ENCODE measurements at places on chromosomes 3 and 15.
A peak's percentile ranks its signal among the peaks of the same experiment; 100 is the strongest.

- no peaks in the 10 kb centered on the region for H3K36me3 ChIP-seq
- peaks cover 6% of the 10 kb centered on the region for H3K4me1 ChIP-seq
- H3K4me3 ChIP-seq, result no peak overlapping the region
- no peaks in the 10 kb centered on the region for H3K27me3 ChIP-seq
These were observed 161.3 kb upstream of the SLC2A2 start for GRCh38 chr3:171187706-171188290.

DNA sequence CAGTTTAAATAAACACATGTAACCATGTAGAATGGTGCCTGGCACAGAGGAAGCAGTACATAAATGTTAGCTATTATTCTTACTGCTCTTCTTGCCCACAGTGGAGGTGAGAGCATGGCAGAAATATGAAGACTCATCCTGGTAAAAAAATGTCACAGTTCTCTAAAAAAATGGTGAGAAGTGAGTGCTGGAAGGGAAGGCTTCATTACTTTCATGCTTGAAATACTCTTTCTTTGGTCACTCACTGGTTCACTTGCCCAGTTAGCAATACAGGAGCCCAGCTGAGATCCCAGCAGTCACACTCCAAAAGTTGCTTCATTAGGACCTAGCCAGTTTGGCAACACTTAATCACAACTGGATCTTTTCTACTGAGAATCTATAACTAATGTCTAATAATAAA is 1017.2 kb downstream of the TUSC7 start:
- no peaks in the 10 kb centered on the region for H3K27me3 ChIP-seq
- H3K36me3 ChIP-seq, result no peaks in the 10 kb centered on the region
- no peak overlapping the region for H3K27ac ChIP-seq
- no peaks in the 10 kb centered on the region for H3K4me1 ChIP-seq
- DNase-seq, result no peak

- H3K27me3 ChIP-seq, result peaks cover 23% of the 10 kb centered on the region
- DNase-seq, result no peak
- H3K4me1 ChIP-seq, result no peaks in the 10 kb centered on the region
- H3K36me3 ChIP-seq, result no peaks in the 10 kb centered on the region
These were observed 5.5 kb downstream of the ROPN1 start for GRCh38 chr3:123986427-123986826.

GRCh38 chr15:74202452-74203401 is at the start of gene STRA6:
TSS of gene STRA6 (minus strand) at chr15:74202787. CDS start at chr15:74202267, 520 bp downstream.
- DNase-seq, result peak; percentile 90
- H3K36me3 ChIP-seq, result no peaks in the 10 kb centered on the region
- H3K27me3 ChIP-seq, result no peaks in the 10 kb centered on the region
- peak within 1 kb of the TSS; percentile 26 for H3K4me3 ChIP-seq
- H3K4me1 ChIP-seq, result peaks cover 34% of the 10 kb centered on the region

DNA sequence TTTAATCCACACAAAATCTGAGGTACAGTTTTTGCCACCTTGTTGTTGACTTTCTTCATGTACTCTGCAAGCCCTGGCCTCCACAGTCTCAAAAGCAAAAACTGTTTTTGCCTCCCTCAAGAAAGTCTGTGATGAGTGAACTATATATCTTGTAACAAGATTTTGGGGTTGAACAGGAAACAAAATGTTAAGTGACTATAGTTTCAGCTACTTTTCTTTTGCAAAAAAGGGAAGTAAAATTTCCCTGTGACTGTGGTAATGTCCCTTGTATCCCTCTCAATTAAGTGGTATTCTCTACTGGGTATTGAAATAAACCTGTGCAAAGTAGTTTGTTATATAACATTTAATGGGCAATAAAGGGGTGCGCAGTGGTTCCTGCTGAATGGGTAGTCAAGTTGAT is 21.3 kb upstream of the SCAANT1 start:
- DNase-seq, result no peak
- H3K4me1 ChIP-seq, result peaks cover 7% of the 10 kb centered on the region
- H3K4me3 ChIP-seq, result no peak overlapping the region
- no peak overlapping the region for H3K27ac ChIP-seq

DNA sequence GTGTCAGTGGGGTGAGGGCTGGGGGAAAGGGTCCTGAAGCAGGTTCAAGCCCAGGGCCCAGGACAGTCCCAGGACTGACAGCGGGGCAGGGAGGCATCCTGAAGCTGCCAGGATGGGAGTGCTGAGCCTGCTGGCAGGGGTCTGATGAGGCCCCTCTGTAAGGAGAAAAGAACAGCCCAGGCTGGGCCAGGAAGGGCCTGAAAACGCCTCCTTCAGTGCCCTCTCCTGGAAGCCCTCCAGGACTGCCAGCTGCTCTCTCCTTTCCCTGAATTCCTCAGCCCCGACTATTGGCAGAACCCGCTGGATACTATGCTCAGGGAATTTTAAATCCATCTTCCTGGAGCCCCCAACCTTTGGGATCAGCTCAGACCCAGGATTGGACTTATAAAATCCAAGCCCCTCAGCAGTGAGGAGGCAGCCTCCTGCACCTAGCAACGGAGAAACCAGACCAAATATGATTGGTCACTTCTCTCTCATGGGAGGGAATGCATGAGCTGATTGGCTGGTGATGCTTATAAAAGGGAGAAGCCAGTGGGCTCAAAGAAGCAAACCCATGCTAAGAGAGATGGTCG is 203.5 kb upstream of the LINGO1 start:
- H3K4me1 ChIP-seq, result peaks cover 3% of the 10 kb centered on the region
- no peak for DNase-seq
- H3K4me3 ChIP-seq, result no peak overlapping the region
- H3K36me3 ChIP-seq, result no peaks in the 10 kb centered on the region
- no peak overlapping the region for H3K27ac ChIP-seq

DNA sequence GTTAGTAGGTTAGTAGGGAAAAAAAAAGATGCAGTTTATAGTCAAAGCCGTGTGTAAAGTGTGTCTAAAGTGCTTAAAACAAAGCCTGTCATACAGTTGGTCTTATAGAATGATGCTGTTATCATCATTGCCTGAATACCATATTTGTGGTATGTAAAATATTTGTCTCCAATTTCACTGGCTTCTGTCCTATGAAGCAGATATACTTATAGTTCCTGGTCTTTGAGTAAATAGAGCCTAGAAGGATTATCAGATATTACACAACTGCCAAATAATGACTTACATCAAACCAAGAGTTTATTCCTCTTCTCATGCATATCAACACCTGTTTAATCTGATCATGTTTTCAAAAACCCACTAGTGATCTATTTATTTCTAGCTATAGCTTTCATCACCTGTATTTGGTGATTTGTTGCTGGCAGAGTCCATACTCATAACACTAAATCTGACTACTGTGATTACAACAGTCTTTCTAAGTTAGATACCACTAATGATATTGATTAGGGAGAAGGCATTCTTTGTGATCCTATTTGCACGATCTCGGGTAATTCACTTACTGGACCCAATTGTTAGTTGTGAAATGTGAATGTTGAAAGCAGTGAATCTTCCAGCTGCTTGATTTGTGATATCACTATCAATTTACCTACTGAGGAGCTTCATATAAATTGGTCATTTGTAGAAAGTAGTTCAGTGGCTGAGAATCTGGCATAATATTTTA is 413.7 kb downstream of the LPP start:
- no peaks in the 10 kb centered on the region for H3K36me3 ChIP-seq
- H3K27me3 ChIP-seq, result no peaks in the 10 kb centered on the region
- no peak overlapping the region for H3K4me3 ChIP-seq
- H3K4me1 ChIP-seq, result no peaks in the 10 kb centered on the region

GRCh38 chr15:93266291-93266690 is 177.3 kb upstream of the RGMA start:
- no peaks in the 10 kb centered on the region for H3K36me3 ChIP-seq
- H3K27ac ChIP-seq, result no peak overlapping the region
- peaks cover 9% of the 10 kb centered on the region for H3K4me1 ChIP-seq
- H3K4me3 ChIP-seq, result no peak overlapping the region
- DNase-seq, result no peak
- H3K27me3 ChIP-seq, result no peaks in the 10 kb centered on the region

DNA sequence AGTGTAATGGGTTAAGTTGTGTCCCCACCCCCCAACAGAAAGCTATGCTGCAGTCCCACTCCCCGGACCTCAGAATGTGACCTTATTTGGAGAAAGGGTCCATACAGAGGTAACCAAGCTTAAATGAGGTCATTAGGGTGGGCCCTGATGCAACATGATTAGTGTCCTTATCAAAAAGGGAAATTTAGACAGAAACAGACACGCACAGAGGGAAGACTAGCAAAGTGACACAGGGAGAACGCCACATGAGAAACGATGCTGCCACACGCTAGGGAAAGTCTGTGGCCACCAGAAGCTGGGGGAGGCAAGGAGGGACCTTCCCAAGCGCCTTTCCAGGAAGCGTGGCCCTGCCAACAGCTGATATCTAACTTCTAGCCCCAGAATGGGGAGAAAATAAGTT is 65.4 kb downstream of the RPN1 start:
- DNase-seq, result no peak
- no peak overlapping the region for H3K4me3 ChIP-seq
- no peak overlapping the region for H3K27ac ChIP-seq
- H3K27me3 ChIP-seq, result no peaks in the 10 kb centered on the region
- H3K4me1 ChIP-seq, result no peaks in the 10 kb centered on the region

DNA sequence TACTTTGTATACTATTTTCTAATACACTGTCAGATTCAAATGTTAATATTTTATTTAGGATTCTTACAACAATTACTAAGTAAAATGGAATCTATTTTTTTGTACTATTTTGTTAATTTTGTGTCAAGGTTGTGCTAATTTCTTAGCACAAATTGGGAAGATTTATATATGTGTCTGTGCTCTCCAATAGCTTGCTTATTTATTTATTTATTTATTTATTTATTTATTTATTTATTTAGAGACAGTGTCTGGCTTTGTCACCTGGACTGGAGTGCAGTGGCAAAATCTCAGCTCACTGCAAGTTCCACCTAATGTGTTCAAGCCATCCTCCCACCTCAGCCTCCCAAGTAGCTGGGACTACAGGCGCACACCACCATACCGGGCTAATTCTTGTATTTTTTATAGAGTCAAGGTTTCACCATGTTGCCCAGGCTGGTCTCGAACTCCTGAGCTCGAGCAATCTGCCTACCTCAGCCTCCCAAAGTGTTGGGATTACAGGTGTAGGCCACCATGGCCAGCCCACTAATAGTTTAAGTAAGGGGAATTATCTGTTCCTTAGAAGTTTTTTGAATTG is 34.6 kb downstream of the CTXND1 start:
- H3K4me1 ChIP-seq, result no peaks in the 10 kb centered on the region
- H3K27me3 ChIP-seq, result no peaks in the 10 kb centered on the region
- no peak for DNase-seq
- H3K36me3 ChIP-seq, result no peaks in the 10 kb centered on the region

- H3K36me3 ChIP-seq, result no peaks in the 10 kb centered on the region
- DNase-seq, result no peak
- no peaks in the 10 kb centered on the region for H3K27me3 ChIP-seq
- H3K27ac ChIP-seq, result peak overlapping the region; percentile 5
- no peak overlapping the region for H3K4me3 ChIP-seq
These were observed 24.8 kb downstream of the ZBTB38 start for GRCh38 chr3:141392897-141393734.

DNA sequence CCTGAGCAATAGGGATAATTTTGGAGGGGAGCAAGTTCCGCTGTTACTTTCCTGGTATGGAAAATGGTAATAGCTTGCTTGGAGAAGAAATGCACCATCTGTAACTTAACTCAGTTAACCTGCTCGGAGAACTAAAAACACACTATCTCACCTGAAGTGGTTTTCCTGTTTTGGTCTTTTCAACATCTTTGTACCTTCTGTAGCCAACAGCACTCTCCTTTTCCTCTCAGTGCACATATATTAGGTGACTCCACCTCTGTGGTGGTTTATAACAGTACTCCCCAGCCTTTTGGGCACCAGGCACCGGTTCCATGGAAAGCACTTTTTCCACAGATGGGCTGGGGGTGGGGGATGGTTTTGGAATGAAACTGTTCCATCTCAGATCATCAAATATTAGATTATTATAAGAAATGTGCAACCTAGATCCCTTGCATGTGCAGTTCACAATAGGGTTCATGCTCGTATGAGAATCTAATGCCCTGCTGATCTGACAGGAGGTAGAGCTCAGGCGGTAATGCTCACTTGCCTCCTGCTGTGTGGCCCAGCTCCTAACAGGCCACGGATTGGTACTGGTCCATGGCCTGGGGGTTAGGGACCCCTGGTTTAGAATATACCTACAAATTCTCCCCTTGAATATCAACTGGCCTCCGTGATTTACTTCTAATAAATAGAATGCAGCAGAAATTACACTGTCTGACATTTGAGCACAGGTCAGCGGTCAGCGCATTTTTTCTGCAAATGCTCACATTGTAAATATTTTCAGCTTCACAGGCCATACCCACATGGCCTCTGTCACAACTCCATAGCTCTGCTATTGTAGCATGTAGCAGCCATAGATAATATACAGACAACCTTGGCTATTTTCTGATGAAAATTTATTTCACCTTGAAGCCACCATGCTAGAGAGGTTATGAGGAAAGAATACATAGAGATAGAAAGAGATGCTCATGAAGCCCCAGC is 83.8 kb upstream of the SUCLG2 start:
- H3K36me3 ChIP-seq, result no peaks in the 10 kb centered on the region
- no peak for DNase-seq
- no peaks in the 10 kb centered on the region for H3K27me3 ChIP-seq
- no peaks in the 10 kb centered on the region for H3K4me1 ChIP-seq

- no peaks in the 10 kb centered on the region for H3K36me3 ChIP-seq
- no peaks in the 10 kb centered on the region for H3K27me3 ChIP-seq
- H3K4me3 ChIP-seq, result no peak overlapping the region
- no peak for DNase-seq
- 0 out of 2 replicates have a peak, but pooled peaks cover 2% of the 10 kb centered on the region for H3K4me1 ChIP-seq
- no peak overlapping the region for H3K27ac ChIP-seq
These were observed 44.5 kb upstream of the CCDC80 start for GRCh38 chr3:112685420-112685819.

DNA sequence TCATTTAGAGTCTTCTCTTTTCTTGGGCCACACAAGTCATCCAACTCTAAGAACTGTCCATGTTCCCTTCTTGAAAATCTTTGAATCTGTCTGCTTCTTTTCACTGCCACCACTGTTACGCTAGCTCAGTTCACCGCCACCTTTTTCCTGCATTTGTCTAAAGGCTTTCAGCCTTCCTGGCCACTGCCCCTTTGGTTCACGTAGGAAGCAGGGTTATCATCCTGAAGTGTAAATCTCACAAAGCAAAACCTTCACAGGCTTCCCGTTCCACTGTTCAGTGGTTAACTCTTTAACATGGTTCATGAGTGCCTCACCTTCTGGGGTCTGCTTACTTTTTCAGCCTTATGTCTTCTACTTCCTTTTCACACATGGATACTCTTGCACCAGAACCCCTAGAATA is 26.3 kb upstream of the CCDC39 start:
- peaks cover 6% of the 10 kb centered on the region for H3K4me1 ChIP-seq
- no peak overlapping the region for H3K27ac ChIP-seq
- no peak for DNase-seq

GRCh38 chr3:183265157-183265642 is 12.1 kb downstream of the B3GNT5 start:
- H3K36me3 ChIP-seq, result peaks cover 3% of the 10 kb centered on the region
- H3K4me3 ChIP-seq, result no peak overlapping the region
- peaks cover 23% of the 10 kb centered on the region for H3K4me1 ChIP-seq
- no peaks in the 10 kb centered on the region for H3K27me3 ChIP-seq
- H3K27ac ChIP-seq, result peak overlapping the region; percentile 74

GRCh38 chr15:80878242-80878866 is 99.2 kb downstream of the CEMIP start:
- no peak overlapping the region for H3K27ac ChIP-seq
- no peaks in the 10 kb centered on the region for H3K27me3 ChIP-seq
- H3K4me1 ChIP-seq, result peaks cover 2% of the 10 kb centered on the region
- H3K4me3 ChIP-seq, result no peak overlapping the region
- no peak for DNase-seq

- peaks cover 6% of the 10 kb centered on the region for H3K4me1 ChIP-seq
- no peak overlapping the region for H3K27ac ChIP-seq
- H3K36me3 ChIP-seq, result peaks cover 4% of the 10 kb centered on the region
- H3K27me3 ChIP-seq, result no peaks in the 10 kb centered on the region
These were observed 732 bp downstream of the SAXO2 start for GRCh38 chr15:82263350-82263749.
